NCI-H524 treated with DMSO at 0.1 percent for 48 hours (cell line): ENCODE measurements at places on chromosomes 1 and 21.

DNA sequence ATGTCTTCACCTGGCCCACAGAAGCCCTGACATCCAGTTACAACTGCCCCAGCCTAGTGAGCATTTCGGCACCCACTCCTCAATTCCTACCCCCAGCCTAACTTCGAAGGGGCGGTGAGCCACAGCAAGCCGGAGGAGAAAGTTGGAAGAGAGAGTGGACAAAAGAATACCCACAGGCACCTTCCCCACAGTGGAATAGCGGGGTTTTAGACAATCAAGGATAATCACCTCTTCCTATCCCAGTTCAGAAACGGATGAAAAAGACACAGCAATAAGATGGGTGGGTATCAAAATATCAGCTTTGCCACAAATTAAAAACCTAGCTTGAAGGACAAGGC, 1.3 kb upstream of the LSS start:
- no peak for DNase-seq

- no peak for DNase-seq
Observed at GRCh38 chr1:43495204-43495603, 35.5 kb upstream of the PTPRF start.

- peak; percentile 13 for DNase-seq
Observed at GRCh38 chr1:202275061-202275770, 66.5 kb downstream of the UBE2T start.

- no peak for DNase-seq
Observed at GRCh38 chr1:115456441-115456961, 118.5 kb upstream of the NGF start.

GRCh38 chr1:89987159-89987819, 7.6 kb upstream of the ZNF326 start:
- peak; percentile 25 for DNase-seq

GRCh38 chr1:50047916-50048694, 24.4 kb upstream of the AGBL4 start:
- DNase-seq, result no peak

DNA sequence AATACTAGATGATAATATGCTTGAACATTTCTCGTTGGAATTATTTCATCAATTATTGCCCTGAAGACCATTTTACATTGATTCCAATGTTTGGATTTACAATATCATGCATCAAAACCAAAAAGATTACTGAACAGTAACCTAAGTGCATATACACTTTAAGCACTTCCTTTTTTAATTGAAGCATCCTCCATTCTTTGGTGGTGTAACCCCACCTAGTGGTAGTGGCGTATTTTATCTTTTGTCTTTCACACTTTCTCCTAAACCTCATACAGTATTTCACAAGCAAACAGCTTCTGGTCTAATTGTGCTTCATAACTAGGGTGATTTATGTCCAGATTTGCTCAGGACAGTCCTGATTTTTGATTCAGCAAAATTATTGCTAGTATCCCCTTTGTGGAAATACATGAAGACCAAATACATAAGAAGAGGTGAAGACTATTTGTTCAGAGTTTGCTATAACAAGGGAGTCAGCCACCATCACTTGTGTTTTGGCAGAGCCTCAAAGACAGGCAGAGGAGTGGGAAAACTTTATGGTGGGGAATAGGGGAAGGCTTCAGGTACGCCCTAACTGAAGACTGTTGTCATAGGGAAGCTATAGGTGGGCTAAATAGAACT, 3.4 kb upstream of the NVL start:
- DNase-seq, result no peak

GRCh38 chr1:152367436-152367835, 7.6 kb upstream of the FLG2 start:
- DNase-seq, result no peak

- DNase-seq, result no peak
Observed at GRCh38 chr1:228287541-228288425, 79.9 kb downstream of the OBSCN start.

- no peak for DNase-seq
Observed at GRCh38 chr1:6005276-6005917, 13.2 kb upstream of the NPHP4 start.

DNA sequence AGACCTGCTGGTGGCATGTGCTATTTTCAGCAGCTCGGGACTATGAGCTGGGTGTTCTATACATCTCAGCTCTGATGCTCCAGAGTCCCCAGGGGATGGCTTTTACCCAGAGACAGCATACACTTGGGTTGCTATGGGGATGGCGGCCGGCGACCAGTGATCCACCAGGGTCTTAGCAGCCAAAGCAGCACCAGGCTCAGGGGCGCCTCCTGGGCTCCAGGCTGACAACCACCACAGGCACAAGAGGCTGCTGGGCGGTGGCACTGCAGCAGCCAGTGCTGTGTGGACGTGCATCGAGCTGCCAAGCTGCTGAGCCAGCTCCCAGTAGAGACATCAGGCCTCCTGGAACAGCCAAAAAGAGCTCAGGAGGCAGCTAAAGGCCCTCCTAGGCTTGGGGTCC, 37.6 kb upstream of the CLSTN1 start:
- DNase-seq, result peak; percentile 93

GRCh38 chr1:191343816-191344215, 814.4 kb upstream of the RGS18 start:
- no peak for DNase-seq

DNA sequence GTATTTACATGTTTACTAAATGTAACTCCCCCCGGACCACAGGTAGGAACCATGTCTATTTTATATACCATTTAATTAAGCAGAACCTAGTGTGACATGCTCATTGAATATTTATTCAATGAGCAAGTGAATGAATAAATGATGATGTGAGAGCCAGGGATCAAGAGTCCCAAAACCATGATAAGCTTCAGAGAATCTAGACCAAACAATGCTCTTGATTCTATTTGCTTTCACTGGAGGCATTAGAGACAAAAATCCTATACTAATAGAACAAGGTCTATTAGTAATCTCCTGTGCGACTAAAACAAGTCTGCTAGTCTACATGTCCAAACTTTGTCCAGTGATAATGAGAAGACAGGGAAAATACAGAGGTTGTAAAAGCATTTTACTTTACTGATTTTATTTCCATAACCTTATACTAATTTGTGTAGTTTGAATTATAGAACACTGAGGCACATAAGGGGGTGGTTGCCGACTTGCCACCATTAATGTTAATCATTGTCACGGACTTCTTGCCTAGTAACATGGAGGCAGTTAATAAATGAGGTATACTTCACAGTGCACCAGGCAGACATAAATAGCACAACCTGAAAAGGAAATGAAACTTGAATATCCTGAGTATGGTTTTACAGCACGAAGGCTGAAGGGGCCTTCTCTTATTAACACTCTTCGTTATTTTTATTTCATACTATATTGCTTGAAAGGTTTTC, 69.8 kb downstream of the TBX15 start:
- no peak for DNase-seq

DNA sequence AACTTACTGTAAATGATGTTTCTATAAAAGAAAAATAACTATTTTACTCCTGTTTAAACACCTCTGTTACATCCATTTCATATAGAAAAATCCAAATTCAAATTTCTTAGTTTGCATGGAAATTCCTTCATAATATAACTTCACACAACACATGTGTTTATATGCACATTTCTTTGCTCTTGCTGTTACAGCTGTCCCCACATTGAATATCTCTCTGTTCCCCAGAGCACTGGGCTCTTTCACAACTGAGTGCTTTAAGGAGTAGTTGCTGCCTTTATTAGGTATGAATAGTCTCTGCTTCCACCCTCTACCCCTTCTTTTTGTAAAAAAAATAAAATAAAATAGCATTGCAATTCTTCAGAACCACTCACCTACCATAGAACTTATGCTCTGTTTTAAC, 287.0 kb downstream of the OLFM3 start:
- no peak for DNase-seq

DNA sequence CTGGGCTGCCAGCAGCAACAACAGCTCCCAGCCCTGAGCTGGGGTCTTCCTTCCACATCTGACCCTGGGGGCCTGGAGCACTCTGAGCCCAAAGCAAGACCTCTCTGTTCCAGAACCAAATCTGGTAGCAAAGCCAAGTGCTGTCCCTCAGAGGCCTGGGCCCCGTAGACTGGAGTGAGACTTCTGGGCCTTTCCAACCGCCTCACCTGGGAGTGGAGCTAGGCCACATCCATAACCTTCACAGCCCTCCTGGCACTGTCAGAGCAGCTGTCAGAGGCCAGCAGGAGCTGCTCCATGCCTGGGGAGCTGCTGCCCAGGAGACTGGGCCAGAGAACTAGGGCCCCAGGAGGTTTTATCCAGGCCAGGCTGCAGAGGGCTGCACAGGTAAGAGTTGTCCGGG, 15.4 kb upstream of the SLC5A9 start:
- DNase-seq, result no peak

- DNase-seq, result no peak
Observed at GRCh38 chr1:159879977-159880376, 17.5 kb upstream of the VSIG8 start.

DNA sequence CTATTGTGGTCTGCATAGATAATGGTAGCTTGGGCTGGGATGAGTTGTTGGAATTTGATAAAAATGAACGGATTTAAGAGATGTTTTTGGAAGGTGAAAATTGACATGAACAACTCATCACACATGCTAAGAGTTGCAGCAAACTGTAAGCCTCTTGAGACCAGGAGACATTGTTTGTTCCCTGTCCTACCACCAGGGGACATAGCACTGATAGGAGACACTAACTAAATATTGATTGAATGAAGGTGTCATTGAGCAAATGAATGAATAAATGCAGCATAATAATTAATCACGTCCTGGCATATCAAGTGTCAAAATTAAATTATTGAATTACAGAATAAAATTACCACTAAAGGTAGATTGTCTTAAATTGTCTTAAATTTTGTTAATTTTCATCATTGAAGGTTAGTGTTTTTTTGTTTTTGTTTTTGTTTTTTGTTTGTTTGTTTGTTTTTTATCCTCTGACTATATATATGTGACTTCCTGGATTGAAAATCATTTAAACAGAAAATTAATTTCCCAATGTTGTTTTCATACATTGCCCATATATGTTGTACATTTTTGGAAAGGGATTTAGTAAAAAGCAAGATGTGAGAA, 285.3 kb upstream of the C1orf105 start:
- DNase-seq, result no peak

DNA sequence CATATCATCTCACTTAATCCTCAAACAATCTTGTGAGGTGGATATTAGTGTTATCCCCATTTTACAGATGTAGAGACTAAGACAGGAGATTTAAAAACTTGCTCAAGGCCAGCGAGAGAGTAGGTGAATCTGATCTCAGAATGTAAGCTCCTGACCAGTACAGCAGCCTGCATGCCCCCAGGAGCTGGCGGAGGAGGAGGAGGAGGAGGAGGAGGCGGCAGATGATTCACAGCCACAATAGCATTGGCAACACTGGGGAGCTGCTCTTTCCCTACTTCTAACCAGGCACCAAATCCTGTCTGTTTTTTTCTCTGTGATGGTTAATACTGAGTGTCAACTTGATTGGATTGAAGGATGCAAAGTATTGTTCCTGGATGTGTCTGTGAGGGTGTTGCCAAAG, 243.2 kb downstream of the ATG4C start:
- no peak for DNase-seq

- no peak for DNase-seq
Observed at GRCh38 chr21:39029086-39029755, 154.0 kb downstream of the PSMG1 start.

- no peak for DNase-seq
Observed at GRCh38 chr1:154777154-154777553, 92.9 kb downstream of the KCNN3 start.

GRCh38 chr1:215484171-215484939, 82.7 kb upstream of the KCTD3 start:
- no peak for DNase-seq

DNA sequence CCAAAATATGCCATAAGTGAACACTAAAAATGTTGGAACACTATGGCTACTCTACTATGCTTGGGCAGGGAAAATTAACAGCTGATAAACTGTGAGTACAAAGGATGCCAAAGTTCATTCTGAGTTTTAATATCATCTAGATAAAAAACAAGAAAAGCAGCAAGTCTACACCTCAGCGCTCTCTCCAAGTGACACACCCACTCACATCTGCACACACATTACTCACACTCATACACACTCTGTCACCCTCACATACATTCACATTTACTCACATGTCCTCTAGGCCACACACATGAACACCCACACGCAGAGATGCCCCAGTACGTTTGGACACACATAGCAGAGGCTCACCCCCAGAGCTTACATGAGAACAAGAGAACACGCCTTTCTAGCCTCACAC, 87.3 kb upstream of the RAB4A start:
- no peak for DNase-seq

GRCh38 chr1:157753611-157754010, 23.3 kb downstream of the FCRL2 start:
- DNase-seq, result no peak

DNA sequence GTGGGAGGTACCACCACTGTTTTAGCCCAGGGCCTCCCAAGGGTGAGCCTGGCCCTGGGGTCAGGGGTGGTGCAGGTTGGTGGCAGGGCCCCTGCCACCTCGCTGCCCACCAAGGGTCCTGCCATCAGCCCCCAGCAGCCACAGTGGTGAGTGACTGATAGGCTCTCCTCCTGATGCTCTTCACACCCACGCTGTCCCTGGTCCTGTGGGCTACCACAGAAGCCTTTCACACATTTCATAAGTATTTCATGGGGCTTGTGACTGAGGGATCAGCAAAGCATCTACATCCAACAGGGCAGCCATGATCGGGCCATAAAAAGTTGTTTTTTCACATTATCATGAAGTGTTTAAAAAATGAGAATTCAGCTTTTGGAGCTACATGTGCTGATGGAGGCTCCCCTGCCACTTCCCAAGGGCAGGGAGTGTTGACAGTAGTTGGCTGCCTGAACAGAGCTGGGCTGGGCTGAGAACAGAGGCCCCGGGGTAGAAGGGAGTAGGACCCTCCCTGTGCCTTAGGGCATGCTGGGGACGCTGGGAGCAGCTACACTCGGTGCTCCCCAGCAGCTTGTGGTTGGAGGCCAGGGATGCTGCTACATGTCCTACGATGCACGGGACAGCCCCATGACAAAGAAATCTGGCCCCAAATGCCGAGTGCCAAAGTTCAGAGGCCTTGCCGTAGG, 73.1 kb upstream of the TMEM51 start:
- DNase-seq, result no peak

GRCh38 chr1:147243228-147243685, 773 bp downstream of the CHD1L start:
- DNase-seq, result no peak

GRCh38 chr1:188906921-188907641, 1570.6 kb downstream of the BRINP3 start:
- no peak for DNase-seq

DNA sequence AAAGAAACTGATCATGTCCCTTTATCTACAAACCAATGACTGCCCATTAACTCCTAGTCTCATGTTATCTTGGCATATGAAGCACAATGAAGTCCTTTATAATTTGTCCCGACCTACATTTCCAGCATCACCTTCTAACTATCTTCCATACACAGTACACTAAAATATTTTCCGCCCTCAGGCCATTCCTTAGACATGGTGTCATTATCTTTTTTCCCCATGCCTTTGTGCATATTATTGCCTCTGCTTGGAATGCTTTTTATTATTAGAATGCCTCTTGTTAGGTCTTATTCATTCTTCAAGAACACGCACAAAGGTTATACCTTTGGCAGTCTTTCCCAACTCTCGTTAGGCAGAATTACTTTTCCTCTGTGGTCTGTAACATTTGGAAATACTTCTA, 39.6 kb downstream of the ATG4C start:
- DNase-seq, result no peak
